Fibroblast of lung (primary cell): ENCODE measurements at places on chromosomes 16 and 17. TPM values are rescaled to one million over a fixed set of nuclear protein-coding genes. Genes with fewer than 3 reads are reported as not detected.

The FBXW10 gene
- under 0.01 and 0.17 TPM in 2 replicates for total RNA-seq

The GSG1L gene
- total RNA-seq: under 0.01 TPM in 1 of 2 replicates, not detected in the other

The CBLN1 gene
- total RNA-seq: not detected in 2 replicates

The SSTR5 gene
- total RNA-seq: not detected in 2 replicates

The CBX8 gene
- 3.3 and 4.0 TPM in 2 replicates for total RNA-seq

The SPIRE2 gene
- 2.6 and 3.8 TPM in 2 replicates for total RNA-seq

The CNGB1 gene
- not detected in 2 replicates for total RNA-seq

The CSH2 gene
- total RNA-seq: not detected in 2 replicates

The TBC1D28 gene
- total RNA-seq: not detected in 2 replicates

The SLC16A13 gene
- 0.26 and 1.3 TPM in 2 replicates for total RNA-seq

GRCh38 chr17:1865252-1866037 lies 35.6 kb downstream of the RPA1 start:
- no peaks in the 10 kb centered on the region for H3K4me1 ChIP-seq
- peak; percentile 4 for DNase-seq
- no peaks in the 10 kb centered on the region for H3K36me3 ChIP-seq
- no peaks in the 10 kb centered on the region for H3K27me3 ChIP-seq
- H3K4me3 ChIP-seq: no peak overlapping the region
- H3K27ac ChIP-seq: no peak overlapping the region

DNA sequence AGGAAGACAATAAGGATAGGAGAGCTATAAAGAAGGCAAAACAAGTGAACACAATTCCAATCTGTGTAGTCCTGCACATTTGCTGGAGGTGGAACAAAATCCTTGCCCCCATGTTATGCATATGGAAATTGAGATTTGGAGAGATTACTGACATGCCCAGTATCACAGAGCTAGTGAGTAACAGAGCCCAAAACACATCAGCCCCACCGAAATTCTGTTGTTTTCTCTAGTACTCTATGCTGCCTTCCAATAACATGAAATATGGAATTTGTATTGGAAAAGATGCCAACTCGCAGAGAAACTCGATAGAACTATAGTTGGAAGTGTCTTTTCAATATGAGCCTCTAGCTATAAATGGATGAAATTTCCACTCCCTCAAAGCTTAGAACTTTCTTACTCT lies 456.6 kb downstream of the CDH13 start:
- H3K4me1 ChIP-seq: no peaks in the 10 kb centered on the region
- no peaks in the 10 kb centered on the region for H3K27me3 ChIP-seq
- no peak for DNase-seq

DNA sequence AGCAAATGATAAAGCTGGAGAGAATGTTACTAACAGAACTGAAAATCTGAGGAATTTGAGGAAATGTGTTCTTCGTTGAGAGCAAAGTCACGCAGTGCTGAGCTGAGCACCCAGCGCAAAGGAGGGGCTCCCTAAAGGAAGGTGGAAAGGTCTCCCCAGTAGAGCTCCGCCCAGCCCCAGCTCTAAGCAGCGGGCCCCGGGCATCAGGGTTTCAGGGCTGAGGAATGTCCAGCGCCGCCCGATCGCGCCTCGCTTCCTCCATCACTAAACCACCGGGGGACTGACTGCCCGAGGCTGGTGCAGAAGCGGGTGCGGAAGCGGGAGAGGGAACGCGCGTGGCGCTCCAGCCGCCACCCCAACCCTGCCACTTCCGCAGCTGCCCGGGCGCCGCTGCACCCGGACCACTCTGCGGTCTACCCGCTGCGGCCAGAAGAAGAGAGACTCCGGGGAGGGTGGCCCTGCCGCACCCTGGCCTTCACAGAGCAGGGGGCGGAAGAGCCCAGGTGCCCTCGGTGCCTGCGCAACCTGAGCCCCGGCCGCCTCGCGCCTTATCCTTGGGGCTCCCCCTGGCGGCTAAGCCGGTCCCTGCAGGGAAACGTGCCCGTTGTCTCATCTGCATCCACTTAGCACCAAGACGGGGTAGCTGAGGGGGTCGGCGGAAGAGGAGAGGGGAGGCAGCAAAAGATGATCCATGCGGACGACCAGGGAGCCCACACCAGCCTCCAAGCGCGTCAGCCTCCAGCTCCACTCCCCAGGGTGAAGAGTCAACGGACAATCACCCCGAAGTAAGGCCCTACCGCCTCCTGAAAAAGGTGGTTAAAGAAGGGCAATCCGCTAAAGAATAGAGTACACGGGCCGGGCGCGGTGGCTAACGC lies 12.4 kb upstream of the GUCY2D start:
- DNase-seq: peak; percentile 56
- H3K4me3 ChIP-seq: peak overlapping the region; percentile 41
- H3K4me1 ChIP-seq: no peaks in the 10 kb centered on the region

DNA sequence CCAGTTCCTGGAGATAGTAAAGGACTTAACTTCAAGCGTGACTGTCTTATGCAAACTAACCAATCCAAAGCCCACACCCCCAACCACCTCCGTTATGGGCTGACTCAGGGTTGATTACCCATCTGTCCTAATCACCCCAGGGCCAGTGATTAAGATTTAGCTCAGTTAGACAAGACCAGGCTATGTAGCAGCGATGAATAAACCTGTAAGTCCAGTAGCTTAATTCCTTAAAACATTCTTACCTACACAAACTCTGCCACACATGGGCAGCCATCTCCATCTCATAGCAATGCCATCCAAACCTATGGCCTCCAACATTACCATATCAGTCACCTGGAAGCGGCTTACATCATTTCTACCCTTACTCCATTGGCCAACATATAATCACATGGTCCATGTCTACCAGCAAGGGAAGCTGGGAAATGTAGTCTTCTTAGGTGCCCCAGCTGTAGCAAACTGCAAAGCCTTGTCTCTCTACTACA lies 266.7 kb downstream of the SHISA9 start:
- no peak for DNase-seq
- H3K36me3 ChIP-seq: no peaks in the 10 kb centered on the region
- H3K4me3 ChIP-seq: no peak overlapping the region
- H3K27ac ChIP-seq: no peak overlapping the region
- H3K27me3 ChIP-seq: no peaks in the 10 kb centered on the region

GRCh38 chr17:75996665-75997590 lies 3.7 kb upstream of the CDK3 start:
- H3K4me3 ChIP-seq: no peak overlapping the region
- no peaks in the 10 kb centered on the region for H3K27me3 ChIP-seq
- H3K27ac ChIP-seq: no peak overlapping the region
- H3K4me1 ChIP-seq: no peaks in the 10 kb centered on the region

DNA sequence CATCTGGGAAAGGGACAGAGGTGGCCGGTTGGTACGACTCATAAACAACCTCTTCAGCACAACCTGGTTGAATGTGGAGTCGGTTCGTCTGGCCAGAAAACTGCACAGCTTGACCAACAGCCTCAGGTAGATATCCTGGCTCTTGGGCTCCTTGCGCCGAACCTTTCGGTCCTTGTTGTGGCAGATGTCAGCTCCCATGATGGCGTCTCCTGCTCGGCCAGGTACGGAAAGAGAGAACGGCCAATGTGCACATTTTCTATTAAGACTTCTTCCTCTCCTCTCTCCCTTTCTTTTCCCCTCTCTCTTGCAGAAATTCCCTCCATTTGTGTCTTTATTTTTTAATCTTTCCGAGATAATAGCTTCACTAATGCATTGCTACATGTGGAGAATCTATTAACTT lies 41.8 kb upstream of the CNTNAP4 start:
- no peaks in the 10 kb centered on the region for H3K36me3 ChIP-seq
- no peak for DNase-seq
- H3K27ac ChIP-seq: no peak overlapping the region
- H3K4me3 ChIP-seq: no peak overlapping the region

GRCh38 chr17:1958134-1958881 lies 66.8 kb downstream of the RTN4RL1 start:
- no peaks in the 10 kb centered on the region for H3K36me3 ChIP-seq
- DNase-seq: no peak
- H3K27me3 ChIP-seq: no peaks in the 10 kb centered on the region
- peaks cover 2% of the 10 kb centered on the region for H3K4me1 ChIP-seq
- H3K27ac ChIP-seq: no peak overlapping the region

DNA sequence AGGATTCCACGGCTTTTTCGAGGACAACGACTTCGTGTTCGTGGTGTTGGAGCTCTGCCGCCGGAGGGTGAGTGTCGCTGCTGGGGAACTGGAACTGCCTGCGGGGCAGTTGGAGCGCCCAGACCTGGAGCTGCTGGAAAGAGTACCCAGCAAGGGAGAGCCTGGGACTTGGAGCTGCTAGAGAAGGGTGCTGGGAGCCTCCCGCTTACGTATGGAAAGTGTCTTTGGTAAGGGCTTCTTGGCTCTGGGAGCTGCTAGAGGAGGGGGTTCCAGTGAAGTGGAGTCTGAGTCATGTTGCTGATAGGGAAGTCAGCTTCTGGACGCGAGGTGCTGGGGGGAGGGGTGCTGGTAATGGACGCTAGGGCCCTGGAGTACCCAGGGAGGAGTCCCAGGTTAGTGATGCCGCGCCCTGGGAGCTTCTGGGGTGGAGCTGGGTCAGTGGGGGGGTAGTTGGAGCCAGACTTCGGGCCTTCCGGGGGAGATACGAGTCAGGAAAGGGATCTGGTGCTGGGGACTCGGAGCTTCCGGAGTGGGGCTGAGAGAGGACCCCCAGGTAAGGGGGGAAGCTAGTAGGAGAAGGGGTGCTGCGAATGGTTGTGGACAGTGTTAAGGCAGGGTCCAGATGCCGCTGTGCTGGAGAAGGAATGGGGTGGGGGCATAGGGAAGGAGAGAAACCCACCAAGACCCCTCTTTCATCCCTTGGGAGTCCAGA lies 741 bp downstream of the PLK1 start:
- no peaks in the 10 kb centered on the region for H3K27me3 ChIP-seq
- DNase-seq: peak; percentile 67
- peak overlapping the region; percentile 67 for H3K27ac ChIP-seq
- H3K4me3 ChIP-seq: peak overlapping the region; percentile 77
- peaks cover 10% of the 10 kb centered on the region for H3K36me3 ChIP-seq

DNA sequence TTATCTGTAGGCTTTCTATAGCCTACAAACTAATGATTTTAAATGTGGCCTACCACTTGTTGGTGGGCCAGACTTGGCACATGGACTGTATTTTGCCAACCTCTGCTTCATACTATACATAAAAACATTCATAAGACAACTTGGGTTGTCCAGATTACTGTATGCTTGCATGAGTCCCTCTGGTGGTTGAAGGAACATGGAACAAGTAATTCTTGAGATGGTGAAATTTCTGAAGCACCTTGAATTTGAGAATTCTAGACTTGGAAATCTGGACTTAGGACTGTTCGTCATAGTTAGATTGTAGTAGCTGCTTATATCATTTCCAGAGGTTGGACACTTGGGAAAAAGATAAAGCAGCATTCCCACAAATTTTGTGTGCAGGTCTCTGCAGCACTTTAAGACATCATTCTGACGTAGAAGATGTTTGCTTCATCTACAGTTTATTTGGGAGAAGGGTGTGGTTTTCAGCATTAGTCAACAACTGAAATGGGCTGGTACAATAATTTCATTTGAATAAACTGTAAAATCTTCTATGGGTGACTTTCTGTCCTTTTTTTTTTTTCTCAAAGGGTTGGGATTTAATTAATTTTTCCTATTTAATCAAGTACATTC lies 31.2 kb downstream of the NFATC3 start:
- H3K36me3 ChIP-seq: no peaks in the 10 kb centered on the region
- no peaks in the 10 kb centered on the region for H3K27me3 ChIP-seq
- H3K27ac ChIP-seq: no peak overlapping the region
- no peaks in the 10 kb centered on the region for H3K4me1 ChIP-seq
- peak; percentile 53 for DNase-seq
- no peak overlapping the region for H3K4me3 ChIP-seq

DNA sequence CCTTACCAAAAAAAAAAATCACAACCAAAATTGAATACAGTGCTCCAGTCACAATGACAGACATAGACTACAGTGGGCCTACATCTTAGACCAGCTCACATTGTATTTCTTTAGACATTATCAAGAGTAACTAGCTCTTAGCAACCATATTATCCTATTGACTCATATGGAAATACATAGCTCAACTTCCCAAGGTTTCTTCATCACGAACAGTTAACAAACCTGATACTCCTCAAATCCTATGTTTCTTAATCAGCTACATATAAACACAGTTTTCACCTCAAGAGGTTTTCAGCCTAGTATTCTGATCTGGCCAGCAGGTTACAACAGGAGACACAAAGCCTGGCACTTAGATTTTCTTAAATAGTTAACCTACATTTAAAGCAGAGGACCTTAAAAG lies 29.7 kb downstream of the CMC2 start:
- H3K4me3 ChIP-seq: no peak overlapping the region
- no peak overlapping the region for H3K27ac ChIP-seq
- H3K36me3 ChIP-seq: no peaks in the 10 kb centered on the region
- no peak for DNase-seq
- H3K27me3 ChIP-seq: no peaks in the 10 kb centered on the region

DNA sequence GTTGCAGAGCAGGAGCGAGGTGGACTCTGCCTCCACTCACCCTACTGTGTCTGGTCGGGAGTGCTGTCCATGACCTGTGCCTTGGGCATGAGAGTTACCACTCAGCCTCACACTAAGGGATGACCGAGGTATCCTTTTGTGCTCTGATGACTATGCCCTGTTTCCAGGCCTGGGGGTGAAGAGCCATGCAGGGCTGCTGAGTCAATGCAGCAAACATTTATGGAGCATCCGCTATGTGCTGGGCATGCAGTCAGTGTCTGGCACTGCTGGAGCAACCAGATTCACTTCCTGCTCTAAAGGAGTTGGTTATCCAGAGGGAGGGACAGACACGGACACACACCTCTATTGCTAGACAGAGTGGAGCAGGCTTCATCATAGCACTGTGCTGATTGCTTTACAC lies 7.6 kb upstream of the HNF1B start:
- H3K4me3 ChIP-seq: no peak overlapping the region
- peaks cover 7% of the 10 kb centered on the region for H3K27me3 ChIP-seq
- no peaks in the 10 kb centered on the region for H3K4me1 ChIP-seq
- no peaks in the 10 kb centered on the region for H3K36me3 ChIP-seq
- no peak overlapping the region for H3K27ac ChIP-seq

GRCh38 chr17:70834039-70834438 lies 664.7 kb downstream of the KCNJ2 start:
- H3K27ac ChIP-seq: no peak overlapping the region
- H3K36me3 ChIP-seq: no peaks in the 10 kb centered on the region
- H3K4me3 ChIP-seq: no peak overlapping the region
- no peak for DNase-seq
- H3K27me3 ChIP-seq: no peaks in the 10 kb centered on the region

GRCh38 chr16:58582971-58583765 lies 46.5 kb downstream of the CNOT1 start:
- no peak overlapping the region for H3K27ac ChIP-seq
- no peak overlapping the region for H3K4me3 ChIP-seq
- no peaks in the 10 kb centered on the region for H3K4me1 ChIP-seq
